ENCODE measurements at places on chromosomes 16 and 17.

GRCh38 chr17:2282297-2282873, 21.2 kb downstream of the SMG6 start:
- DNase-seq = no peak

GRCh38 chr16:68676113-68676860, 31.2 kb downstream of the CDH3 start:
- DNase-seq = no peak

GRCh38 chr16:2726923-2727322, 6.9 kb upstream of the PRSS27 start:
- no peak for DNase-seq

DNA sequence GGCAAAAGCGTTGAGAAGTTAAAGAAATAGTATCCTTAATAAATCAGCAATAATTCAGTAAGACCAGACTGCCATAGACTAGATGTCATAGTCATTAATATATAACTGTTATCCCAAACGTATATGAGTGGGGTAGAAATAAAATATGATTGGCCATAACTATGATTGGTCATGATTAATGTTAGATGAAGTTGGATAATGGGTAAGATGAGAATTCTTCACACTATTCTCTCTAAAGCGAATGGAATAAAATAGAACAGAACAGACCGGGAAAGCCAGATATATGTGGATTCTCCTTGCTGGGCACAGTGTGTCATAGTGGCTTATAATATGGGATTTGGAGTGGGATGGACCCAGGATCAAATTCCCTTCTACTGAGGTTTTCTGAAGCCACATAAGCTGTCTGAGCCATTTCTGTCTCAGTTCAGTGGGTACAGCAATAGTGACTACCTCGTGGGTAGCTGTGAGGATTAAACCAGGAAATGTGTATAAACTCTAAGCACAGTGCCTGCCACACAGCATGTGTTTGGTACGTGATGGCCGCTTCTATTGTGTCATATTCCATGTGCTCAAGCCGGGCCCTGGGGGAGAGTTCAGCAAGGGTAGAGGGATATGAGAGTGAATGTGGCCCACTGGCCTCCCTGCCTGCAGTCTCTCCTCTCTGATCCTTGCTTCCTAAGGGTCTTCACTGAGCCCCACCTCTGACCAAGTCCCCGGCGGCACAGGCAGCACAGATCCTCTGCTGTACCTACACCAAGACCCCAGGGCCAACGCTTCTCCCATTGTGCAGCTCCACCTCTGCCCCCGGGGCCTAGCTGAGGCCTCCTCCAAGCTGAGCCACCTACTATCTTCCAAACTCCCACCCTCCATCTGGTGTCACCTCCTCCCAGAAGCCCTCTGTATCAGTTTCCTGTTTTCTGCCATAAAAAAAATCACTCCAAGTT, 3.7 kb downstream of the CETP start:
- DNase-seq = no peak

DNA sequence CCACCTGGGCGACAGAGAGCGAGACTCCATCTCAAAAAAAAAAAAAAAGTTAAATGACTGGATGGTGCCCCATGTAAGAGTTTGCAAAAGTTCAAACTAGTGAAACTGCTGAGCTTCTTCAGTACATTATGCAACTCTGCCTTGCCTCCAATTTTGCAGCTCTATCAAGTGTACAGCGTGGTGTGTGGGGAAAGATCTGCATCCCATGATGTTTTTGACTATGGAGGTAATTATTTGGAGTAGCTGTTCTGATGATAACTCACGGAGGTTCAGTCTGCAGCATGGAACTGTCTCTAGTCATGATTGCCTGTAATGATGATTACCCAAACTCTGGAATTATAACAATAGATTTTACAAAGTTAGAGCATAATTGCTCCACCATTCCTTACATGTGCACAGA, 149.6 kb downstream of the PITPNC1 start:
- no peak for DNase-seq

Data from ureter (tissue), 1 donor.